ENCODE measurements at places on chromosomes 7 and 10.

- peak; percentile 59 for DNase-seq
These were observed 45.8 kb downstream of the PRR15 start for GRCh38 chr7:29609162-29610037.

GRCh38 chr7:2796358-2797352 is 47.5 kb downstream of the GNA12 start:
- no peak for DNase-seq

- peak; percentile 75 for DNase-seq
These were observed 1.7 kb upstream of the ANKRD22 start for GRCh38 chr10:88853155-88853881.

DNA sequence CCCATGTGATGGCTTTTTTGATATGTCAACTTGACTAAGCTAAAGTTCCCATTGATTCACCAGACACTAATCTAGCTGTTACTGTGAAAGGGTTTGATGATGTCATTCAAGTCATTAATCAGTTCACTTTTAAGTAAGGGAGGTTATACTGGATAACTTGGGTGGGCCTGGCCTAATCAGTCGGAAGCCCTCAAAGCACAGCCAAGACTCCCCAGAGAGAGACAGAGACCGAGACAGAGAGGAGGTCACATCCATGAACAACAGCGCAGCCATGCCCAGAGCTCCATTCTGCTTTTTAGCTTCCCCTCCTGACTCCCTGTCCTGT is 103.4 kb downstream of the TRIL start:
- DNase-seq = no peak

DNA sequence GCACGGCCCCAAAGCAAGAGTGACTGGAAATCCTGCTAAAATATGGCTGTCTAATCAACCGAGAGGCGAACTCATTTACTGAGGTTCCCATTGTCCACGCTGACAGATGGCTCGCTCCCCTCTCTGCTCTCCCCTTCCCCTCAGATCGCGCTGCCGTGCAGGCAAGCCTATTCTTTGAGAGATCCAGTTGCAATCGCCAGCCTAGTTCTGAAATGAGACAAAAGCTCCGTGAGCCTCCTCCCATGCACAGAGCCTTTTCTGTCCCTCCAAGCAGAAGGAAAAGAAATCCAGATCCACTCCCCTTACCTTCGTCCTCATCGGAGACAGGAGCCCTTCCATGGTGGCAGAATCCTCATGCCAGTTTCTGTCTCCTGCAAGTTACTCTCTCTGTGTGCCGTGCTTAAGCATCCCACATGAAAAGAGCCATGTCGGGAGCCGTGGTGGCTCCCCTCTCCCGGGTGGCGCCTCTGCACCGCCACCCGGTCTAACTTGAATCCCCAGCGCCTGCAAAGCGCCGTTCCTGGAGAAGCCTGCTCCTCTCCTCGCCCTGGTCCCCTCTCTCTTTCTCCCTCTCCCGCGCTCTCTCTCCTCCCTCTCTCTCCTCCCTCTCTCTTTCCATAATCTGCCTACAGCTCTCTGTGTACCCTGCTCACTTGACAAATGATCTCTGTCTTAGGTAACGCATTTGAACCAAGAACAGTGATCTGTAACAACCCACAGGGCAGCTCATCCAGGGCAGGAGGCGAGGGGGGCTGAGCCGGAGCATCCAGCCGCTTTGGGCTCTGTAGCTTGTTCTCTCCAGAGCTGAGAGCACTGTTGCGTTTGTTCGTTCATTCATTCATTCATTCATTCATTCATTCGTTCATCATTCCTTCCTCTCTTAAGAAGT is 156.8 kb downstream of the FRMD4A start:
- no peak for DNase-seq

GRCh38 chr7:151901828-151902227 is 24.9 kb upstream of the PRKAG2 start:
- DNase-seq = no peak

DNA sequence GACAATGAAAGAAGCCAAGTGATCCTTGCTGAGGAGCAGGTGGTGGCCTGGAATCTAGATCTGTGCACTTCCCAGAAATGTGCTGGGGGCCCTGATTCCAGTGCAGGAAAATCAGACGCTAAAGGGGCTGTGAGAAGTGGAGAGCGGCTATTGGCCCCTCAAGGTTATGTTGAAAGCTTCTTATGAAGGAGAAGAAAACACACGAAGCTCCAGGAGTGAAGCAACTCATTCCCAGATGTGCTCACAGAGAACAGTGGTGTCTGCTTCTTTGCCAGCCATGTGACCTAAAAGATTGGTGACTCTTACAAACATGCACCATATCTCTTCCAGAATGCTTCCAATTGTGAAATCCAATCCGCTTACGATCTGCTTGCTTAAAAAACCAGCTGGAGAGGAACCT is 679.3 kb upstream of the IGFBP3 start:
- no peak for DNase-seq

GRCh38 chr7:151308791-151309190 is 32.8 kb upstream of the NUB1 start:
- no peak for DNase-seq

DNA sequence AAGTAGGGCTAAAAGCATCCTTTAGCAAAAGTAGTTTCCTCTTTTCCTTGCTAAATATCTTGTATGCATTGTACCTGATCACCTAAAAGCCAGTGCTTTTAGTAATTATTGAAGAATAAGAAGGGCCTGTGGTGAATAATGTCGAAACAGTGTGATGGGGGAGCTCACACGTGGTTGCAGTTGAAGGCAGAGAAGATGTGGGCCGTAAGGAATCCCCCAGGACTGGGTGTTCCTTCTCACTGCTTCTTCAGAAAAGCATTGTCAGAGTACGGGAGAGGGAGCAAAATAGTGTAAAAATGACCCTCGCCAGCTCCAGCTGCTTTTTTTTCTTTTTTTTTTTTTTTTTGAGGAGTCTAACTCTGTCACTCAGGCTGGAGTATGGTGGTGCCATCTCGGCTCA is 201.1 kb downstream of the NSUN6 start:
- DNase-seq = no peak

DNA sequence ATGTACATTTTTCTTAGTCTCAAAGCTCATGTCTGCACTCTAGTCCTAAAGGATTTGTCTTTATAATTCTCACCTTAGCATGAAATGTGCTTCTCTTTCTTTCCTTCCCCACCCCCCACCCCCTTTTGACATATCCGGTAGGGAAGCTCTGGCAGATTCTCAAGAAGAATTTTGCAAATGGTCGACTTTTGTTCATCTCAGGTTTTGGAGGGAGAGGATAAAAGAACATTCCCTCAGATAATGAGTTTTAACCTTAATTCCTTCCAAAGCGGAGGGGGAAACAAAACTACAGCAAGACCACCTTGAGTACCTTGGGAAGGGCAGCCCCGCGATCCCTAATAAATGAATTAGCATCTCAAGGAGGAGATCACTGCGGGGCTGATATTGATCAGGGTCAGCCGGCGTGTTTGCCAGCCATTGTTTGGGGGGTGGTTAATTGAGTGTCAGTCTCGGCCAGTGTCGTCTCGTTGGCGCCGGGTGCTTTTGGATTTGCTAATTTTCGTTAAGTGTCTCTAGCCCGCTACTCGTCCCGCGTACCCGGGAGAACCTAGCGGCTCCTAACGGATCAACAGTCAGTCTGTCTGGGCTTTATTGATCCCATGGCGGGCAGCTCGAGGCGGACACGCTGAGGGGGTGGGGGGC is 874 bp upstream of the BAMBI start:
- DNase-seq = peak; percentile 30

GRCh38 chr7:132560825-132561529 is 15.3 kb downstream of the PLXNA4 start:
- no peak for DNase-seq

DNA sequence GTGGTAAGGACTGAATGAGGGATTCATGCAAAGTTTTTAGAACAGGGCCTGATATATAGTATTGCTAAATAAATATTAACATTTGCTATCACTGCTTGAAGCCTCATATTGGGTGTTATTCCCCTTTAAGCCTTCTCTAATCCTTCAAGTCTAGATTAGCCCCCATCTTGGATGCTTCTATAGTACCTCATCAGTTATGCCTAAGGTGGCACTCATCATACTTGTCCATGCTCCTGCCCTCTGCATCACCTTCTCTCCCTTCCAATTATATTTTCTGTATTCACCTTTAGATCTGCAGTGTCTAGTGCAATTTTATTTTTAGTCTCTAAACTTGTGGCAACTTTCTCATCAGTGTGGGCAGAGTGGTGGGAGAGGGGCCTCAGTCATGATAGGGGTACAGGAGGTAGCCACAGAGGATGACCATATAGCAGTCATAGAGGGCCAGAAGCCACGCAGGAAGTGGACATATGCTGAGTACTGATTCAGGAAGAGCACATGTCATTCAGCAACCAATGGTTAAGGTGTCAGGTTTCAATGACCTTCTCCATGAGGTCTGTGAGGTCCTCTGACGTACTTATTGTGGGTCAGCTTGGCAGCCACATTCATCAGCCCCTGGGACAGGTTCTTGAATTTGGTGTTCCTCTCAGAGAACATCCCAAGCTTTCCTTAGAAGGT is 2.5 kb downstream of the ENTPD1 start:
- no peak for DNase-seq

DNA sequence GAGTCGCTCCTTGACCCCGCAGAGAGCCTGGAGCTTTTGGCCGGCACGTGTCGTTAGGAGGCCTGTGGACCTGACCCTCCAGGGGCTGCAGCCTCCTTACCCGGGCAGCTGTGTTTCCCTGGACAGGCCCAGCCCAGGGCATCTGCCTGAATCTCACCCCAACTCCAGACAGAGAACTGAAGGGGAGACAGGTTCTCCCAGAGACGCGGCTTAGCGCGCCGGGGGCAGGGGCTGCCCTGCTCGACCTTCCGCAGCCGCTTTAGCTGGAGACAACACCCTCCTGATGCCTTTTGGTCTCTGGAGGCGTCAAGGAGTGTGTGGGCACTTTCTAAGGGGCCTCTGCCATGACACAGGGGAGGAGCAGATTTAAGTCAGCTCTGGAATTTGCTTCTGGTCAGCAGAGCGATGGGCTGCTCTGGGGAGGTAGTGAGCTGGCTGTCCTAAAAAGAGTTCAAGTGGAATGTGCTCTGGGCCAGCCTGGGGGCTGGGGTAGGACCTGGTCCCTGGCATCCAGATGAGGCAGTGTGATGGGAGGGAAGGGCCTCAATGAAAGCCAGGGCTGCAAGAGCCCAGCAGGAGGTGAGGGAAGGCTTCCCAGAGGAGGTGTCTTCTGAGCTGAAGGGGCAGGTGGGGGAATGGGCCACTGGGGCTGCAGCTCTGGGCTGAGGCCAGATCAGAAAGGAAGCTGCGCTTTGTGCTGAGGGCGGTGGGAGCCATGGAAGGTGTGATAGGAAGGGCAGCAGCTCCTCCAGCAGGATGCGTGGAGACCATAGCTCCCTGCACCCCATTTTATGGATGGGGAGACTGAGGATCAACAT is 5.8 kb downstream of the GRIFIN start:
- no peak for DNase-seq

- DNase-seq = no peak
These were observed 28.2 kb downstream of the PUS7 start for GRCh38 chr7:105493923-105494315.

GRCh38 chr10:51137756-51138529 is 63.7 kb downstream of the PRKG1 start:
- no peak for DNase-seq

DNA sequence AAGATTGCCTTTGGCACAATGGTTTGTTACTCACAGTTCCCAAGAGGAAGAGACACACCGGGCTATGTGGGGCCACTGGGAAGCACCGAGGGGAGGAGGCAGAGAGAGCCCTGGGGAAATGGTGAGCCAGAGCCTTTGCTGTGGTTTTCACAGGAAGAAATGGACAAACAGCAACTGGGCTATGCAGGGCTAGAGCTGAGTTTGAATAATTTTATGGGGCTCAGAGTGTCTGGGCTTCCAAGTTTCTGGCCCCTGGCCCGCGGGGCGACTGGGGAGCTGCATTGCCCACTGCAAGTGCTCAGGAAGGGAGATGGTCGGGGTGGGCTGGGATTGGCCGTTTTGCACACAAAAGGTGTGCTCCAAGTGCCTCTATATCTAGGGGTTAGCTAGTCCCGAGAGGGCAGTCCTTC is 92.6 kb downstream of the CHST15 start:
- DNase-seq = no peak

DNA sequence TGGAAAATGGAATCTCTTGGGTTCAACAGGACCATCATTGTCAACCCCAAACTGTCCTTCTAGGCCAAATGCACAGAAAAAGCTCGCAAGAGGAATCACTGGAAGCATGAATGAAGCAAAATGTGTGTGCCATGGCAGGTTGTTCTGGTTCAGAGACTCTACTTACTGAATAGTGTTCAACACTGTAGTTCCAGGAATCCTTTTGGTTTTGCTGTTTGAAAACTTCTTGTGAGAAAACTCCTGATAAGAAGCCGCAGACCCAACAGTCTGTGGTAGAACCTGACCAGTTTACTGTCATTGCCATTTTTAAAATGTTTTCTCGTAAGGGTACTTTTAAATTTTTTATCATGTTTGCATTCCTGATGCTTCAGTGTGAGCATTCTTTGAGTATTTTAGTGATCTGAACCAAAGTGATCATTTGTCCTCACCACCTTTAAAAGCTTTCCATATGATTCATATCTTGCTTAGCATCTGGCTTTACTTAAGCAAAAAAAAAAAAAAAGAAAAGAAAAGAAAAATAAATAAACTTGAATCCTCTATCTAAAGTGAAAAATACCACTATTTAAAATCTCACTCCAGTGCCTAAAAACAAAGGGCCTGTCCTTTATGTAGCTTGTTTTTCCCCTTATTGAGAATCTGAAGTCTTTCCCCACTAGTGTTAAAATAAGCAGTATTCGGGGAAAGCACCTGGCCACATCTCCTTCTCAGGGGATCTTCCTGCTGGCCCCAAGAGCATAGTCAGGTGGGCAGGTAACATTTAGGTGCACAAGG is 92.4 kb downstream of the WNT2 start:
- peak; percentile 67 for DNase-seq

- DNase-seq = no peak
These were observed 78.6 kb upstream of the DYNC1I1 start for GRCh38 chr7:95693551-95694333.

GRCh38 chr10:57769298-57769697 is 498.4 kb downstream of the IPMK start:
- no peak for DNase-seq

DNA sequence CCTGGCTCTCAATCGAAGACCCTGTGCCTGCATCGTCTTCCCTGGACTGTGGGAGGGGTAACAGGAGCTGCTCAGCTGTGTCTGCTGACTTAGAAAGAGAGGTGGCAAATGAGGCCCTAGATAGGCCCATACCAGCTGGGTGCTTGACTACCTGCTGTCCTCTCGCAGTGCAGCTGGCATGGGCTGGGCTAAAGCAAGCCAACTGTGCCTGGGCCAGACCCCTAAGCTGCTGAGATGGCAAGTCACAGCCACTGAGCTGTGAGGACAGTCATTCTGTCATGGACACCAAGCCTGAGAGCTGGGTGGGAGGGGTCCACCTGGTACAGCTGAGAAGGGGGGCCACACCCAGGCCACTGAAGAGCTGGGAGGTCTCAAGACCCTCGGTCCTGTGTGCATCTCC is 45.8 kb upstream of the AQP1 start:
- no peak for DNase-seq
